Breast epithelium (tissue), 4 donors: ENCODE measurements at places on chromosomes 11 and 22.

- peak overlapping the region; percentile 4 for H3K27ac ChIP-seq
- H3K4me1 ChIP-seq: no peaks in the 10 kb centered on the region
- H3K36me3 ChIP-seq: no peaks in the 10 kb centered on the region
- DNase-seq: no peak
- H3K27me3 ChIP-seq: no peaks in the 10 kb centered on the region
- H3K4me3 ChIP-seq: peak overlapping the region; percentile 40
These were observed 3.2 kb upstream of the MRPL23 start for GRCh38 chr11:1943977-1944376.

DNA sequence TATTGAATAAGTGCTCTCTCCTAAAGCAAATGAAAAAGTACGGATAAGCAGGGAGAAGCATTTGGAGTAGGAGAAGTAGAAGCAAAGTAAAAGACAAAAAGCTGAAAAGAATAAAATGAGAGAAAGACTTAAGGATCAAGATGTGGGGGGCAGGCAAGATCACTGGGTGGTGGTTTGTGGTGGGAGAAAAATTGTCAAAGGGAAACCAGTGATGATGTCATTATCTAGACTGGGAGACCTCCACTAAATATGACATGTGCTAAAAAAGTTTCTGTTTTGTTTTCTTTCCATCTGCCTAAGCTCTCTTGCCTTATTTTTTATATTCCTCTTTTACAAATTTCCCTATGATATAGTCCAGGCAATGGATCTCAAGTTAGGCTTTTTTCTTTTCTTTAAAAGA, 14.8 kb upstream of the MAML2 start:
- H3K4me3 ChIP-seq: no peak overlapping the region
- H3K36me3 ChIP-seq: no peaks in the 10 kb centered on the region
- no peak for DNase-seq
- H3K27ac ChIP-seq: no peak overlapping the region

GRCh38 chr11:87190071-87190470, 152.3 kb downstream of the TMEM135 start:
- H3K36me3 ChIP-seq: no peaks in the 10 kb centered on the region
- no peaks in the 10 kb centered on the region for H3K4me1 ChIP-seq
- H3K4me3 ChIP-seq: no peak overlapping the region
- H3K27me3 ChIP-seq: no peaks in the 10 kb centered on the region

- H3K4me3 ChIP-seq: no peak overlapping the region
- no peak for DNase-seq
- H3K36me3 ChIP-seq: no peaks in the 10 kb centered on the region
These were observed 12.8 kb downstream of the GATD1 start for GRCh38 chr11:764322-765024.

DNA sequence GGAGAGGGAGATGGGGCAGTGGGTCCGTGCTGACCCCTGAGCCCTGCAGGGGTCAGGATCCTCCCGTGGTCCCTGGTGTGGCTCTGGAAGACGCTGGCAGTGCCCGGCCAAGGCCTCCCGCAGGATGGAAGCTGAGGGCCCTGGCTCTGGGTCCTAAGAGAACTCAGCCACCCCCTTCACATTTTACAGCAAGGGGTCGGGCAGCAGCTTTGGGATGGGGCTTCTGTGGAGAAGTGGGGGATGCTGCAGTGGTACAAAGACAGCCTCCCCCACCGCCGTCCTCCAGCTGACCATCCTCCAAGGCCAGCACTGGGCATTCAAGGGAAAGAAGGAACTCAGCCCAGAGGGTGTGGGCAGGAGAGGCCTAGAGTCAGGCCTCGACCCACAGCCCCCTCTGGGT, 21.8 kb upstream of the CRYBB3 start:
- H3K4me1 ChIP-seq: peaks cover 5% of the 10 kb centered on the region
- no peak for DNase-seq
- no peak overlapping the region for H3K27ac ChIP-seq
- no peak overlapping the region for H3K4me3 ChIP-seq
- no peaks in the 10 kb centered on the region for H3K36me3 ChIP-seq

DNA sequence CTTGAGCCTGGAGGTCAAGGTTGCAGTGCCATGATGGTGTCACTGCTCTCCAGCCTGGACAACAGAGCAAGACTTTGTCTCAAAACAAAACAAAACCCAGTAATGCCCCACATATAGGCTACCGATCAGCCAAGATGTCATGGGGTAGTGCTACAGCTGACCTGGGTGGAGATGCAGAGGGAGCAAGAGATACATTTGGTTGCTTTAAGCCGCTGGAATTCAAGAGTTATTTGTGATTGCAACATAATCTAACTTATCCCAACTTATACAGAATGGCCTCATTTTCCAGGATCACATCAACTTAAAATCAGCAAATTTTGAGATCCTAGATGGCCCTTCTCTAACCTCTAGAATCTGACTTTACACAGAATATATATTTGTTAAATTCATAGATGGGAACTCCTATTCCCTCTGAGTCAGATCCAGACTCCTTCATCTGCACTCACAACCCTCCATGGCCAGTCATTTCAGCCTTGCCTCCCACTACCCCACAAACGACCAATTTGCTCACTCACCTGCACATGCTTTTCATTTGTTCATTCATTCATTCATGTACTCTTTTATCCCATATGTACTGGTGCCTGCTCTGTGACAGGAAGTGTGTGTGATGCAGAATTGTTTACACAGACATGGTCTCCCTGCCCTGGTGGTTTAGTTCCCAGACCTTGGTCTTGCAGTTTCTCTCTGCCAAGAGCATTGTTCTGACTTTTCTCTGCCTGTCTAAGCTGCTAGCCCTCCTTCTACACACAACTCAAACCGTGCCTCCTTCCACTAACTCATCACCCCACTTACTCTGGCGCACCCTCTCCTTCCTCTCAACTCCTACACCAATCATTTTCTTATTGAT, 24.1 kb upstream of the APLNR start:
- no peak overlapping the region for H3K27ac ChIP-seq
- H3K4me3 ChIP-seq: no peak overlapping the region
- DNase-seq: no peak
- no peaks in the 10 kb centered on the region for H3K4me1 ChIP-seq
- H3K36me3 ChIP-seq: no peaks in the 10 kb centered on the region
- no peaks in the 10 kb centered on the region for H3K27me3 ChIP-seq

DNA sequence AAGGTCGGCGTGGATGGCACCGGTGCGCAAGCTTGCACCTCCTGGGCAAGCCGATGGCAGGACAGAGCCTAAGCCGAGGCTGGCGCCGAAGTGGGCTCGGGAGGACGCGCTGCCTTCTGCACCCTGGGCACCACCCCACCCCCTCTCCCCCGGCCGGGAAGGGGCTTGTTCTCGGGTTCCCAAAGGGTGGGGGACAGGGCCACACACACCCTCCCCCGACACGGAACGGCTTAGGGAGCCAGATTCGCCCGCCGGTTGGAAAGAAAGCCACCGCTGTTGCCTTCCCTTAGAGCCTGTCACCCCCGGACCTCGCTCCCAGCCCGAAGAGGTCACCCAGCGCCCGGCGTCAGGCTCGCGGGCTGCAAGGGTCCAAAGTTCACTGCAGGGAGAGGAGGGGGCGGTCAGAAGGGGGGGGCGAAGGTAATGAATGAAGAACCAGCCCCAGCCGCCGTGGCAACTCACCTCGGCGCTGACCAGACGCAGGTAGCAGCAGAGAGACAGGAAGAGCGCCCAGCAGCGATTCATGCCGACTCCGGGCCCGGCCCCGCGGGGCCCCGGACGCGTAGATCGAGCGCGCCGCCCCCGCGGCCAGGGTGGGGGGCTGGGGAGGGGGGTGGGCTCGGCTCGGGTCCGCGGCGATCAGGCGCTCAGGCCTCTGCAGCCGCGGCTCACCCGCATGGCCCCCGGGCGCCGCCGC, 1.2 kb downstream of the PDGFB start:
- H3K27ac ChIP-seq: peak overlapping the region; percentile 93
- no peaks in the 10 kb centered on the region for H3K36me3 ChIP-seq
- H3K27me3 ChIP-seq: no peaks in the 10 kb centered on the region
- H3K4me3 ChIP-seq: peak overlapping the region; percentile 70
- H3K4me1 ChIP-seq: peaks cover 25% of the 10 kb centered on the region
- no peak for DNase-seq

- H3K4me1 ChIP-seq: no peaks in the 10 kb centered on the region
- H3K27ac ChIP-seq: no peak overlapping the region
- no peak for DNase-seq
- no peaks in the 10 kb centered on the region for H3K36me3 ChIP-seq
These were observed 4.7 kb upstream of the RAD9A start for GRCh38 chr11:67387069-67387468.

- no peak overlapping the region for H3K4me3 ChIP-seq
- H3K4me1 ChIP-seq: no peaks in the 10 kb centered on the region
- no peaks in the 10 kb centered on the region for H3K27me3 ChIP-seq
- no peak for DNase-seq
These were observed 40.0 kb downstream of the SCUBE1 start for GRCh38 chr22:43303166-43303565.

GRCh38 chr11:95684701-95685100, 104.9 kb downstream of the FAM76B start:
- no peaks in the 10 kb centered on the region for H3K36me3 ChIP-seq
- DNase-seq: no peak
- H3K4me3 ChIP-seq: no peak overlapping the region
- H3K27ac ChIP-seq: no peak overlapping the region
- no peaks in the 10 kb centered on the region for H3K27me3 ChIP-seq

GRCh38 chr11:120566176-120566575, 54.6 kb downstream of the GRIK4 start:
- no peak for DNase-seq
- no peak overlapping the region for H3K27ac ChIP-seq
- H3K27me3 ChIP-seq: no peaks in the 10 kb centered on the region
- H3K4me1 ChIP-seq: no peaks in the 10 kb centered on the region

- H3K27me3 ChIP-seq: no peaks in the 10 kb centered on the region
- no peaks in the 10 kb centered on the region for H3K36me3 ChIP-seq
- no peak overlapping the region for H3K27ac ChIP-seq
- H3K4me1 ChIP-seq: no peaks in the 10 kb centered on the region
These were observed 1217.6 kb downstream of the JRKL start for GRCh38 chr11:97607291-97608000.

DNA sequence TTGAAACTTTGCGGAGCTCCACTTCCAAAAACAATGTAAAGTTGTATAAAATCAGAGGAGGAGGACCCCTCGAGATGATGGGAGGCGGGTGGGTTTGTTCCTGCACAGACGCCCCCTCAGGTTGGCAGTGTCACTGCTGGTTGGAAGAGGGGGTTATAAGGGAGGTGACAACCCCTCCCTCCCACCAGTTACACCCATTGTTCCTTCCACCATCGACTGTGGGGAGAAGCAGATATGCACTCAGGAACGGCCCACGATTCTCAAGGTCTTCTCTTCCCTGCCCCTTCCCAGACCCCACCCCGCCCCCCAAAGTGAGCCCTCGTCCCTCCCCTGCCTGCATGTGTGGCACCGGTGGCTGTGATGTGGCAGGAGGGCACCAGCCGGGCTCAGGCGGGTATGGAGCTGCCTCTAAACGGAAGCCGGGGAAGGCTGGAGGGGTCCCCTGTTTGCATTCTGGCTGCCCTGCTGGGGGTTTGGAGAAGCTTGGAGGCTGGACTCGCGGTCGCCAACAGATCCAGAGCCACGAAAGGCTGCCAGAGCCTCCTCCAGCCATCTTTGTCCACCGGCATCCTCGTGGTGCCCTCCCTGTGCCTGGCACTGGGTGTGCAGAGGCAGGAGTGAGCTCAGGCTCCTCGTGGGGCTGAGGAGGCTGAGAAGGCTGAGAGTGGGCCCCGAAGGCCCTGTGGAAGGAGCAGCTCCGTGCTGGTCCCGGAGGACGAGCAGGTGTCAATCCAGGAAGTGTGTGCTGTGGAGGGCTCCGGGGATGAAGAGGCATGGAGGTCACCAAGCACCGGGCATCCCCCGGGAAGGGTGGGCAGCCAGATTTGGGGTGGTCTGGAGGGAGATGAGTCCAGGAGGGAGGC, 778 bp downstream of the KDELR3 start:
- H3K36me3 ChIP-seq: no peaks in the 10 kb centered on the region
- H3K27me3 ChIP-seq: no peaks in the 10 kb centered on the region
- no peaks in the 10 kb centered on the region for H3K4me1 ChIP-seq
- no peak for DNase-seq

DNA sequence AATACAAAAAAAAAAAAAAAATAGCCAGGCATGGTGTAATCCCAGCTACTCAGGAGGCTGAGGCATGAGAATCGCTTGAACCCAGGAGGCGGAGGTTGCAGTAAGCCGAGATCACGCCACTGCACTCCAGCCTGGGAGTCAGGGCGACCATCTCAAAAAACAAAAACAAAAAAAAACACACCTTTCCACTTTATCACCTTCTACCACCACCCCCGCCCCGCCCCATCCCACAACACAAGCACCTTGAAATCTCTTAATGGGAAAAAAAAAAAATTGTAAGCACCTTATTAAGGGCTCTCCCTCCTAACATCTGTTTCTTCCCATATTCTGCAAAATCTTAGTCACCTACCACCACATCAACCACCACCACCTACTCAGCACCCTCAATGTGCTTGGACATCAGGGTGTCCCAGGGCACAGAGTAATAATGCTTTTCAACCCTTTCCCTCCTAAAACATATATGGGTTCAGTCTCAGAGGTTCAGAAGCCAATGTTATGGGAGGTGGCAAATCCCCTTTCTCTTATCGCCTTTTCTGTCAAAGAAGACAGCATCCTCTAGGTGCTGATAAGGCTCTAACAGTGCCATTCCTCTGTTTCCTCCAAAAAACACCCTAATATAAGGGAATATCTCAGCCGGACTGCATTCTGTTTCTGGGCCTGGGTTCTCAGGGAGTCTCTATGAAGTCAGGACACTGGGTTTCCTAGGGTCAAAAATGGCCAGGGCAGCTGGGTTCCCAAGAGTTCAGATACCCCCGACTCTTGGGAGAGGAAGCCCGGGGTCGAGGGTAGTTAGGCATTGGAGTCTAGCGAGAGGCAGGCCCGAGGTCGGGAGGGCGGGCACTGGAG, 718 bp downstream of the INTS5 start:
- no peak for DNase-seq
- H3K27ac ChIP-seq: peak overlapping the region; percentile 91
- no peaks in the 10 kb centered on the region for H3K36me3 ChIP-seq
- no peaks in the 10 kb centered on the region for H3K27me3 ChIP-seq
- H3K4me3 ChIP-seq: peak overlapping the region; percentile 95

DNA sequence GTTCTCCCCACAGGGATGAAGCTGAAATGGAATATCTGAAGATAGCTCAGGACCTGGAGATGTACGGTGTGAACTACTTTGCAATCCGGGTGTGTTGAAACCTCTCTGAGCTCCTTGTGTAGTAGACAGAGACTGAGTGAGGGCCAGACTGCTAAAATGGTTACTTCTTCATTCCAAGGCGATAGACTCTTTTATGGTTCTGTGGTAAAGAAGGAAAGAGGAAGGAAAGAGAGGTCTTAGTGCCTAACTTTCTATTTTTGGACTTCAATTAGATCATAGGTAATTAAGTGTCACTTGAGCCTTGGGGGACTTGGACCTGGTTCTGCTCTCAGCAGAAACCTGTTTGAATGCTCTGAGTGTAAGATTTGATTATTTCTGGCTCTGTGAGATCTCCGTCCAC, 54.7 kb downstream of the NF2 start:
- no peaks in the 10 kb centered on the region for H3K4me1 ChIP-seq
- H3K4me3 ChIP-seq: no peak overlapping the region
- DNase-seq: no peak
- no peaks in the 10 kb centered on the region for H3K27me3 ChIP-seq
- H3K27ac ChIP-seq: peak overlapping the region; percentile 60
